ENCODE measurements at places on chromosomes 7 and 10.

- DNase-seq = no peak
Observed at GRCh38 chr10:3813986-3814837, 29.2 kb upstream of the KLF6 start.

- DNase-seq = no peak
Observed at GRCh38 chr7:70183278-70183677, 585.0 kb downstream of the AUTS2 start.

DNA sequence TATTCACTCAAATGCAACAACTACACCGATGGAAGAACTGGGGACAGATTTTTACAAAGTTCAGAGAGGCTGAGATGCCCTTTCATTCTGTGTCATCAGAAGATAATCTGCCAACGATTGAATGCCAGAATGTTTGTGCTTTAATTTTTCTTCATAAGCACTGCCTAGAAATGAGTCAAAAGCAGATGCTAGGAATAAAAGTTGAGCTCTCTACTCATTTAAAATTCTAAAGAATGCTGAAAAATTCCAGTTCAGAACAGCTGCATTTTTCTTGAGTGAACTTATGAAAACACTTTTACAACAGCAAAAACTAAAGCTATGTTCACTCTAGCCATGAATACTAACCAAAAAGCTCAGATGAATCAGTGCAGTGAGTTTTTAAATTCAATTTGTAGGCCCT, 22.3 kb upstream of the FAM133B start:
- DNase-seq = no peak

- DNase-seq = no peak
Observed at GRCh38 chr7:20562461-20562860, 53.0 kb upstream of the ABCB5 start.

DNA sequence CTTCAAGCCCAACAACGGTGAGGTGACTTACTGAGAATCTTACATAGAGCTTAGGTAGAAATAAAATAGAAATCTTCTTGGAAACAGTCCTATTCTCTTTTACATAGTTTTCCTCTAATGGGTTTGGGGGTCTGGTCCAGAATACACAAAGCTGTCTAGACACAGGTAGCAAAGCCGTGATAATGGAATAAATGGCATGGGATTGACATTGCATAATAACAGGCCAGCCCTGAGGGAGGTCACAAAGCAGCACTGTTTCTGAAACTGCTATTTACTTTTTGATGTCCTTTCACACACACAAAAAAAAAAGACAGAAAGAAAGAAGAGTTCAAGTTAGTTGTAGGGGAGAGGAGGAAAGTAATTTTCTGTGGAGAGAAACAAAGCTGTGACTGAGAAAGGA, 364.8 kb upstream of the SORCS1 start:
- no peak for DNase-seq

- DNase-seq = no peak
Observed at GRCh38 chr10:88347022-88347421, 236.1 kb downstream of the RNLS start.

- no peak for DNase-seq
Observed at GRCh38 chr7:81956520-81956919, 186.7 kb upstream of the HGF start.

GRCh38 chr7:45089341-45089891, 647 bp upstream of the NACAD start:
- peak; percentile 91 for DNase-seq

DNA sequence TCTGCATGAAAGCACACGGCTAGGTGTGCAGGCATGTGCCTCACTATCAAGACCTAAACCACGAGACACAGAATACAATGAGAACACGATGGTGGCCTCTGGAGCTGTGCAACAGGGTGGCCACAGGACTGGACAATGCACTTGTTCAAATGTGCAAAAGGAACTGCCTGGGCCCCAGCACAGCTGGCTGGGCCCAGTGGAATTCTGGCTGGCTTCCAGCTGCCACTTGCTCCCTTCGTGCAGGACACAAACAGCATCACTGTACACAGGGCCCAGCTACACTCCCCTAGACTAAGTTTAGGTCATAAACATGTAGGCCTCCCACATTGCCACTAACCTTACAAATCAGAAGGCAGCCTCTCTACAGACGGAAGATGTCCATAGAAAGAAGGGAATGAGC, 23.4 kb downstream of the DOCK4 start:
- DNase-seq = no peak

DNA sequence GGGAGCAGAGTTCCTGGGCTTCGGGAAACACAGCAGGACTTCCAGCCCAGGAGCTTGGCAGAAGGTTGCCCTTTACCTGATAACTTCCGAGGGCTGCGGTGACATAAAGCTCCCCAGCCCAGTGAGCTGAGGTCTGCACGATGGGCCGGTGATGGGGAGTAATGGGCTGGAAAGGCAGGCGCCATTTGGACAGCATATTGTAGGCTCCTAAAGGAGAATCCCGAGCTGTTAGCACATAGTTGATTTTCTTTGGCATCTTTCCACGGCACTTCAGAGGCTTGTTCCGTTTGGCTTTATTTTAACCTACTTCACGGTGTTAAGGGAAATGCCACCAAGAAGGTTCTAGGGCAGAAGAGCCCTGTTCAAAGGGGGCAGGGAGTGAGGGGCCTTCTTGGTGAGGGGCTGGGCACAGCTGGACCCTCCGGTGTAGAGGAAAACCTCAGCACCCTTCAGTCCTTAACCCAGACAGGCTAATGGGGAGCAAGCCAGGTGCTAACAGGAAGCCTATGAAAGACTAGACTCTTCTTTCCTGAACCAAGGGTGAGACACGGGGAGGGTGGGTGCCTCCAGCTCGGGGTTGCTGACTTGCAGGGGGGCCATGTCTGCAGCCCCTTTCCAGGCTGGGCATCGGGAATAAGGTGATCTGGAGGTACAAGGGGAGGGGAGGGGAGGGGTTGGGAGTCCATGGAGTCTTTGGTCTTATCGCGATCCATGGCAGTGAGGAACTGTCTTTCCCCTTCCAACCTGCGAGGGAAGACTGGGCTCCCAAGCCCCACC, 347.7 kb downstream of the GLRX3 start:
- no peak for DNase-seq

GRCh38 chr10:12681252-12681651, 320.3 kb downstream of the CCDC3 start:
- no peak for DNase-seq

GRCh38 chr7:40983111-40983510, 719.8 kb downstream of the INHBA start:
- DNase-seq = no peak

GRCh38 chr10:124008187-124008586, 85.2 kb downstream of the CHST15 start:
- no peak for DNase-seq

DNA sequence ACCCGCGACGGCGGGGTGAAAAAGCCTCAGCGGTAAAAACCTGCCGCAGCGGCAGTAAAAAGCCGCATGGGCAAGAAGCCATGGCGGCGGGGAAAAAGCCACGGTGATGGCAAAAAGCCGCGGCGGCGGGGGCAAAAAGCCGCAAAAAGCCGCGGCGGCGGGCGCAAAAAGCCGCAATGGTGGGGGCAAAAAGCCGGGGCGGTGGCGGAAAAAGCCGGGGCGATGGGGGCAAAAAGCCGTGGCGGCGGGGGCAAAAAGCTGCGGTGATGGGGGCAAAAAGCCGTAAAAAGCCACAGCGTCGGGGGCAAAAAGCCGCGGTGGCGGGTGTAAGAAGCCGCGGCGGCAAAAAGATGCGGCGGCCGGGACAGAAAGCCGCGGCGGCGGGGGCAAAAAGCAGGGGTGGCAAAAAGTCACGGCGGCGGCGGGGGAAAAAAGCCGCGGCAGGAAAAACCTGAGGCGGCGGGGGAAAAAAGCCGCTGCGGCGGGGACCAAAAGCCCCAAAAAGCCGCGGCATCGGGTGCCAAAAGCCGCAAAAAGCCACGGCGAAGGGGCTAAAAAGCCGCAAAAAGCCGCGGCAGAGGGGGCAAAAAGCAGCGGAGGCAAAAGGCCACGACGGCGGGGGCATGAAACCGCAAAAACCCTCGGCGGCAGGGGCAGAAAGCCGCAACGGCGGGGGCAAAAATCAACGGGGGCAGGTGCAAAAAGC, 488.5 kb downstream of the ZNF33B start:
- DNase-seq = no peak

DNA sequence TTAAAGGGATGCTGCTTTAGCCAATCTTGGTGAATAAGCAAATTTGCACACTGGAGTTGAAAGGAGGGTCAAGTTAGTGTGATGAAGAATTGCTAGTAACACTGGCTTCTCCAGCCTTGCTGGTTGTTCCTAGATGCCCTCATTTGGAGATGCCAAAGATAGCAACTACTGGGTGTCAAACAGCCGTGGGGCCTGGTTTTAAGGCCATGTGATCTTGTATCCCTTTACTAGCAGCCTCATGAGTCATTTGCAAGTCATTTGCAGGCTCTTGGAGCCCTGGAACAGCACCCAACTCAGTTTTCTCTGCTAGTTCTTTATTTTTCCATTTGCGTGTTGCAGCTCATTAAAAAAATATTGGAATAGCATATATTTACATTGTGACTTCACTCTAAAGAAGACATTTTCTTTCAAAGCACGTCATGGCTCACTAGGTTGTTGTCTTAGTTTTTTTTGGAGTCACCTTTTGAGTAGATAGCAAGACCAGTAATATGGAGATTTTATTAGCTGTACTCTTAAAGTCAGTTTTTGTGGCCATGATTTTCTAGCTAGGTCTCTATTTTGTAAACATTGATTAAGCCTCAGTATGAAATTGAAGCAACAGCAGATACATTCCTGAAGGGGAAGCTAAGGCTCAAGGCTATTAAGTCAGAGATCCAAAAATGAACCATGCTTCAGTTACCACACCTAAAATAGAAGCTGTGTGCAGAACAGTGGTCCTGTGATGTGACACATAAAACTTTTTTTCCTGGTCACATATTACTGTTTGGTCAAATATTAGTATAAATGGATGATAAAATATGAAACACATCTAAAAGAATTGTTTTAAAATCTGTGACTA, 1.3 kb downstream of the LSMEM1 start:
- DNase-seq = no peak
